ENCODE measurements at places on chromosomes 2 and 18.

DNA sequence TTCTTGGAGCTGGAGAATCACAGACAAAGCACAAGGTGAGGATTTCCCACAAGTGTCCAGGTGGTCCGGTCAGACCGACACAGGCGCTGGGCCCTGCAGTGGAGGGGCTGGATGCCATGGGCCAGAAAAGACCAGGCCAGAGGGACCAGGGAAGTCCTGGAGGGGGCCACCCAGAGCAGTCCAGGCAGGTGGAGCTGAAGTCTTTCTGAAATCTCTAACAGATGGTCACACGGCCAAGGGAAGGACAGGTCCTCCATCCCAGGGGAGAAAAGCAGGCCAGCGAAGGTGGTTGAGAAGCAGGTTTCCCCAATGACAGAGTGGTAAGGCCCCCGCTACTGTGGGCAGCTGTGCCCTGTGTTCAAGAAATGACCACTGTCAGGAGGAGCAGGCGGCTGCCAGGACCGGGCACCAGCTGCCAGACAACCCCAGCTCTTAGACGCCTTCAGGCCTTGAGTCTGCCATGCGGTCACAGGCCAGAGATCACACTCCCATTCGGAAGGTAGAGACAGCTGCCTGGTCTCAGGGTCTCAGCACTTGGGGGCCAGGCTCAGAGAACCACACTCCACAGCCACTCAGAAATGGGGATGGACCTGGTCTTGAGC is 25.9 kb downstream of the HS1BP3 start:
- no peak for DNase-seq

DNA sequence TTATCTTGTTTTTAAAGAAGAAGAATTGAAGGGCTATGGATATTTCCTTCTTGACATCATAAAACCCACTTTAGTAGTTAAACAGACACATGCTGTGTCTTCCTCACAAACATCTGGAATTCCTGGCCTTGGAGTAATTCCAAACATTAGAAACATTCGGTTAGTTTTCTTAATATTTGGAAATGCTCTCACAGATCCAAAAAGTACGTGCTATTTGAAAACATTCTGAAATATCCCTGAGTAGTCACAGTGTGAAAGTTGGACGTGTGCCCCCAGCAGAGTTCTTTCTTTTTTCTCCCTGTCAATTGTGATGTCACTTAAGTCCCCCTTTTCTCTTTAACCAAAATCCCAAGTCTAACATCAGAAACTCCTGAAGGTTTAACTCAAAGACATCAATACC is 91.3 kb downstream of the ANTXR1 start:
- DNase-seq: no peak

DNA sequence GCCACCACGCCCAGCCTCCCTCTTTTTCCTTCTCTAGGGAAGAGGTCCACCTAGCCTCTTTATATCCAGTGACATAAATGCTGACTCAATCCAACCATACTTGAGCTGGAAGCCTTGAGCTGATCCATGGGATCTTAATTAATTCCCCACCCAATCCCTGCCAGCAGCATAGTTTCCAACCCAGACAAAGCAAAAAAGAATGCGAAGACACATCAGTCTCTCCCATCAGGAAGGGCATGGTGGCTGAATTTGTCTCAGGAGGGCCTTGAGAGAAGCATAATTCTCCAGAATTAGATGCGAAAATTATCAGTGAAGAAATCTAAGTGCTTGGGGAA is 22.5 kb downstream of the CASP10 start:
- no peak for DNase-seq

DNA sequence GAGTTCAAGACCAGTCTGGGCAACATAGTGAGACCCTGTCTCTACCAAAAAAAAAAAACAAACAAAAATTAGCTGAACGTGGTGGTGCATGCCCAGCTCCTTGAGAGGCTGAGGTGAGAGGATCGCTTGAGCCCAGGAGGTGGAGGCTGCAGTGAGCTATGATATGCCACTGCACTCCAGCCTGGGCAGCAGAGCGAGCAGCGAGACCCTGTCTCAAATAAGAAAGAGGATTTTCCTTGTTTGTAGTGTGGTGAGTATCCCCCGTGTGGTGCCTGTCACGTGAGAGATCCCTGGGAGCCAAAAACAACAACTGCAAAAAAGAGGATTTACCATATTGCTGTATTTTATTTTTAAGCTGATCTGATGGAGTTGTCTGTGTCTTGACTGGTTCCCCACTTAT is 9.2 kb downstream of the EML4 start:
- no peak for DNase-seq

- DNase-seq: peak; percentile 36
Measured at GRCh38 chr2:239675826-239676715, 275.3 kb upstream of the HDAC4 start.

DNA sequence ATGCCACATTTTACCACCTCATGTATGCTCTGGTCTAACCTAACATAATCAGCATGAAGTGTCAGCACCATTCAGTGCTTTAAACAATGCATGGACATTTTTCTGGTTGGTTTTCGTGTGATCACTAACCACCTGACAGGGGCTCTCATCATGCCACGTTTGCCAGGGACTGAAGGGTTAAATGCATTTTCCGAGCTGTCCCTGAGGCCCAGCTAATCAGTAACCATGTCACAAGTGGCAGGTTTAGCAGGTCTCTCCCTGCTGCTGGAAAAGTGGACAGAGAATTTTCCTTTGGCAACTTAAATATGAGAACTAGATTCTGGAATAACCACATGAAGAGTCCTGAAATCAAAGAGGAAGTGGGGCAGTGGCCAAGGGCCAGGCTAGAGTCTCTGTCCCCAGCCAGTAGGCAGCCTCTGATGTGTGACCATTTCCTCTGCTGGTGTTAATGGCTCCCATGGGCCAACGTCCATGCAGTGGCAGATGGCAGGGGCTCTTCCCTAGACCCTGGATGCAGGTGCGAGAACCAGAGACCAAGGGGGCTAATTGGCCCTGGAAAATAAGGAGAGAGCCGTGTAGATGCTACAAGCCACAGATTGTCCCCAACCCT is 69.5 kb downstream of the TPGS2 start:
- DNase-seq: no peak

DNA sequence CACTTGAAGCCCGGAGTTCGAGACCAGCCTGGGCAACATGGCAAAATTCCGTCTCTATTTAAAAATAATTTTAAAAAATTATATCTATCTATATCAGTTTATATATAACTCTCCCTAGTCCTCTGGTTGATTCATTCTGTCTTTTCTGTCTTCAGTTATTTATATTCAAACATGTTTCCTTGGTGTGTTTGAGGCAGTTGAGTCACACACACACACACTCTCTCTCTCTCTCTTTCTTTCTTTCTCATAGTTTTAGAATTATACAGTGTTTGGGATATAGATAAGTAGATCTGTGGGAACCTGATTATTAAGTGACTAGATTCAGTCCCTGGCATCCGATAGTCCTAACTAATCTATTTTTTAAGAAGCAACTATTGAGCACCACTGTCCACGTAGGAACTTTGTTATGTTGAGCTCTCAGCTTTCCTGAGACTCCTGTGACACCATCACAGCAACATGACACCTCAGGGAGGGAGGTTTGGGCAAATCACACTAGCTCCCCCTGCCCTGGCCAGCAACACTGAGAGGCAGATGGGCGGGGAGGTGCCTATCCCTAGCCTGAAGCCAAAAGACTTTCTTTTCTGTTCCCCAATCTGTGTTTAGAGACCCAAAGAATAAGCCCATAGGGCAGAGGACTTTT is 482.7 kb downstream of the DLGAP1 start:
- no peak for DNase-seq

DNA sequence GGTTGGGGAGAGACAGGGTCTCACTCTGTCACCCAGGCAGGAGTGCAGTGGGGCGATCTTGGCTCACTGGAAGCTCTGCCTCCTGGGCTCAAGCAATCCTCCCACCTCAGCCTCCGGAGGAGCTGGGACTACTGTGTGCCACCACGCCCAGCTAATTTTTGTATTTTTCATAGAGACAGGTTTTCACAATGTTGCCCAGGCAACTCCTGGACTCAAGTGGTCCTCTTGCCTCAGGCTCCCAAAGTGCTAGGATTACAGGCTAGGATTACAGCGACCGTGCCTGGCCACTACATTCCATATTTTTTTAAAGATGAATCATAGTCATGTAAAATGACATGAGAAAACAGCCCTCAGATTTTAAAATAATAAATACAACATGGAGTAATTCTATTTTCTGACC is 32.3 kb downstream of the CWC22 start:
- no peak for DNase-seq

DNA sequence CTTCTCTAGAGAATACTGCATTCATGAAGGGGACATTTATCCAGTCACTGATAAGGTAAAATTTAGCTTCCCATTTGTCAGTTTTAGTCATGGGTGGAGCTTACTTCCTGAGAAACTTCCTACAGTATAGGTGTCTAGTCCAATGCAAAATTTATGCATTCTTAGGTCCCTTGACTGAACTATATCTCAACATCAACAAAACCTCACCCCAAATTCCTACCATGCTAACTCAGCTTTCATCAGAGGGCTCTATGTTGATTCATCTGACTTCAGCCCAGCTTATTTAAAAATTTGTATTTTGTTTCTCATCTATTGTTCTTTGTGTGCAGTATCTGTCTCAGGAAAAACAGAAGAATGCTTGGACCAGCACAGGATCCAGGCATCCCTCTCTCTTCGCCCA is 296.4 kb upstream of the ACVR2A start:
- DNase-seq: no peak

DNA sequence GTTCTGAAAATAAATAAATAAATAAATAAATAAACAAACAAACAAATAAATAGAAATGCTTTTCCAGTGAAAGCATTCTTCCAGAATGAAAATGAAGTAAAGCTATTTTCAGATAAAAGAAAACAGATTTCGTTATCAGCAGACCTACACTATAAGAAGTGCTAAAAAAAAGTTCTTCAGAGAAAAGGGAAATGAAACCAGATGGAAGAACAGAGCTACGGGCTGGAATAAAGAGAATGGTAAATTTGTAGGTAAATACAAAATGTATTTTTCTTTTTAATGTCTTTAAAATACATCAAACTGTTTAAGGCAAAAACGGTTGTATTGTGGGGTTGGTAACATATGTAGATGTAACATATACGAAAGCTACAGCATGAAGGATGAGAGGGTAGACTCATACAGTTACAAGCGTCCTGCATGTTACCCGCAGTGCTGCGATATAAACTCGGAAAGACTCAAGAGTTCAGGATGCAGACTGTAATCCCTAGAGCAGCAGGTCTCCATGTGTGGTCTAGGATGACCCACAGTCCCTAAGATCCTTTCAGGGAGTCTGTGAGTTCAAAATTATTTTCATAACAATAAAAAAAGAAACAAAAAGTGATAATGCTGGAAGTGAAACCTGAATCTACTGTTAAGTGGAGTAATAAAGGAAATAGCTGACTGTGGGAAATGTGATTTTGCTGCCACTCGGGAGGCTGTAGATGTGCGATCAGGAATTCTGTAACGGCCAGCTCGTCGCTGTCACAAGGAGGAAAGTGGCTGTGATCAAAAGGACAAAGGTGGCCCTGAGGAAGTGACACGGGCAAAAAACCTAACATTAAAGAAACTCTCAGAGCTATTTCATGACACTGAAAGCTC is 5.3 kb upstream of the RAB12 start:
- no peak for DNase-seq

- peak; percentile 58 for DNase-seq
Measured at GRCh38 chr2:64609227-64609941, 44.3 kb downstream of the SERTAD2 start.
